ENCODE measurements at places on chromosomes 7 and 10.
A peak's percentile ranks its signal among the peaks of the same experiment; 100 is the strongest.

GRCh38 chr7:101100858-101101847 is 15.9 kb downstream of the TRIM56 start:
- no peak for DNase-seq

DNA sequence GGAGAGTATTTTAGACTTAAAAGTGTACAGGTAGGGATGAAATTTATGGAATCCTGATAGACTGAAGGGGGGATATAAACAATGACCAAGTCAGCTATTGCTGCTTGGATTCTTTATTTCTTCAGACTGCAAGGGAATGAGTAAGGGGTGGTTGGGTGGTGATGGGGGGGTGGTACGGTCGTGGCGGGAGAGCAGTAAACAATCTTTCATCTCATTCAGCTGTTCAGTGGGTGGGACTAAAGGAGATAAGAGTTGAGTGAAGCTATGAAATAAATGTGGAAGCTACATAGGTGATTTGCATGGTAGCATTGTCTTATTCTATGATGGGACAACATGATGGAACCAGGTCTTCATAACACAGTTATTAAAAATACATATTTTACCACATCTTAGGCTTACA is 1.8 kb downstream of the SEPTIN7 start:
- DNase-seq = peak; percentile 30

DNA sequence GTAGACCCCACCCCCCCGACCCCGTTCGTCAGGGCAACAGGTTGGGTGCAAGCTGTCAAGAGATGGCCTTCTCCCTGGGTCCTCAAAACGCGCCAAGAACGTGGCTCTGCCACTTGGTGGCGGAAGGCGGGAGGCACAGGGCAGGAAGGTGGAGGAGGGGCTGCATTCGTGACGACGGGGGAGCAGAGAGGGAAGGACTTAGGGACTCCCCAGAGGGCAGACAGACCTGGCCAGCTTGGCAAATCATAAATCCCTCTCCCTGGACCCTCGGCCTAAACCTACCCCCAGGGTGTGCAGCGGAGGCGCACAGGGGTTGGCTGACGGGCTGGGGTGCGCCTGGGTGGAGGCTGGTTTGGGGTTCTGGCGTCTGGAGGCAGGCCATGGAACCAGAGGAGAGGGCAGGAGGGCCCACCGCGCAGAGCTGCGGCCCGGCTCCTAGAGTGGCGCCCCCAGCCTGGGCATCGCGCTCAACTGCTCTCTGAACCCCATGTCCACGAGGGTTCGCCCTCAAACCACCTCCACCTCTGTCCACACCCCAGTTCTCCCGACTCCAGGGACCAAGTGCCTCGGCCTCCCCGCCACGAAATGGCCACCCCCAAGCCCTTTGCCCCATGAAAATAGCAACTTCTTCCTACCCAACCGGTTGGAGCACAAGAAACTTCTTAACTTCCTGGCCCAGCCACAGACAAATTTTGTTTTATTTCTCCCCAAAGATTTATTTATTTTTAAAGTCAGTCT is 10.8 kb upstream of the GATA3 start:
- DNase-seq = no peak

GRCh38 chr7:132291481-132291880 is 284.8 kb downstream of the PLXNA4 start:
- no peak for DNase-seq

- DNase-seq = no peak
Measured at GRCh38 chr7:139060695-139061237, 24.9 kb upstream of the ZC3HAV1L start.

GRCh38 chr7:112272921-112273561 is 66.5 kb downstream of the ZNF277 start:
- DNase-seq = no peak

GRCh38 chr10:34956756-34957155 is 133.4 kb downstream of the CUL2 start:
- no peak for DNase-seq

- peak; percentile 56 for DNase-seq
Measured at GRCh38 chr10:27360581-27361172, 120.1 kb upstream of the ACBD5 start.

DNA sequence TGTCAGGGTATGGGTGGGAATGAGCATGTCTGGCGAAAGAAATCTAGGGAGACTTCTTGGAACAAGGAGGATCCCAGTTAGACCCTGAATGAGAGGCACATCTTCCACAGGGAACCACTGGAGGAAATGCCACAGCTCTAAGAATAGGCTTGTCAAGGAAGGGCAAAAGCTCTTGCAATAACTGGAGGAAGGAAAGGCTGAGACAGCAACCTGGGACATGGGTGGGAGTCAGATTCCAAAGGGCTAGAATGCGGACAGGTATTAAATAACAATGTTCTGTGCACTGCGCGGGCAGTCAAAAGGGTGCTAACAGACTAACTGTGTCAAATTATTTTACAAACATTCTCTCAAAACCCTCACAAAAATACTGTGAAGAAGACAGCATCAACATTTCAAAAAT is 4.5 kb downstream of the NUDCD3 start:
- no peak for DNase-seq

GRCh38 chr7:137954614-137955013 is 47.3 kb downstream of the CREB3L2 start:
- no peak for DNase-seq

DNA sequence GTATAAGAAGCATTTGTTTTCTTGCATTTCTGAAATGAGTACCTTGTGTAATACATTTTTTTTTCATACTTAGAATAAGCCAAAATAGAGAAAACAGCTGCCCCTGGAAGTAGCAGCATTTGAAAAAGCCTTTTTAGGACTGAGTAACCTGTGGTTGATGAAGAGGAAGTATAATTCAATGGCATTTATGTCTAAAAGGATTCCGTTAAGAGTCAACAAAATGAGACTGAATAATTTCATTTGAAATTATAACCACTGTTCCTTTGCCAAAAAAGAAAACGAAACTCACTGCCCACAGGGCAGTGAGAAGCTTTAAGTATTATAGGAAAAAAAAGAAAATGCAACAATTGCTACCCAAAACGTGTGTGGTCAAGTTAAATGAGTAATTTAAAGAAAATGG is 705.6 kb upstream of the PHF14 start:
- no peak for DNase-seq

DNA sequence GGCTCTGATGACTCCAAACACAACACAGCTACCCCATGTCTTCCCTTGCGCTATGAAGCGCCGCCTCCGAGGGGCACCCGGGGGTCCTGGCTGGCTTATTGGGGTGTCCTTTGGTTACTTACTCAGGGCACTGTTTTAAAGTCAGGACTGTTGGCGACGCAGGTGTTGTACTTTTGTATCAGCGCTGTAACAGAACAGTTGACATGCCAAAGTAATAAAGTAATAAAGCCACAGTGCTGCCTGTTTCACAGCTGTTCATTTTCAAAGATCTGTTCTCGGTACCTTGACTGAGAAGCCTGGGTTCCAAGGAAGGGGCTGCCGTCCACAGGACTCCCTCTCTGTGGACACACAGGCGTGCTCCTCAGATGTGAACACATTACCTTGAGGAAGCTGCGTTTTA is 64.1 kb downstream of the WDR37 start:
- DNase-seq = no peak

- no peak for DNase-seq
Measured at GRCh38 chr10:102401735-102402511, 6.4 kb downstream of the NFKB2 start.
